ENCODE measurements at places on chromosomes 7 and 10.

DNA sequence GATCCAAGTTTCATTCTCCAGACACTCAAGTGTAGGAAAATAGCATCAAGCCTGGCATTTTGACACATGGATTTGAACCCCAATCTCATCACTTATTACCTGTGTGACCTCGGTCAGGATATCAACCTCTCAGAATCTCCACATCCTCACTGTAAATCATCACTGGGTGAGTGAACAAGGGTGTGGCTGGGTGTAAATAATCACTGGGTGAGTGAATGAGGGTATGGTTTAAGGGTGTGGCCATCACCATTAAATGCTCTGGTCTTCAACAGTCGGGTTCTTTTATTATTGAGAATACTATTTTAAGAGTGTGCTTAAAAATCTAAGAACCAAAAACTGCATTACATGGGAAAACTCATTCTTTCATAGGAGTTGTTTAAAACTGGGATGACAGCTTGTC is 200.1 kb downstream of the DOCK4 start:
- no peak for DNase-seq

- no peak for DNase-seq
Measured at GRCh38 chr7:50734246-50734645, 48.5 kb downstream of the GRB10 start.

DNA sequence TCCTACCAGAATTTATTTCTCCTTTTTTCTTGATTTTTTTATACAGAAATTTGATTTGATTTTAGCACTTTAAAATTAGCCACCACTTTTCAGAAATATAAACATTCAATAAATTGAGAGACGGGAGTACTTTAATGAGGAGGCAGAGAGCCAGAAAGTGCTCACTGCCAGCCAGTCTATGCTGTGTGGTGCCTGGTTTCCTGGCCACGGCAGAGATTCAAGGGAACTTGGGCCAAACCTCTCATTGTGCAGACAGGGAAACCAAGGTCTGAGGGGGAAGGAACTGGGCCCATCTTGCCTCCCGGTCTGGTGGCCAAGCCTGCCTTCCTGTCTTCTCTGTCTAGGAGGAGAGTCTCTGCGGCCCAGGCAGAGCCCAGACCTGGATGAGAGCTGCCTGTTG is 25.9 kb downstream of the ADAMTS14 start:
- no peak for DNase-seq

GRCh38 chr7:40839881-40840280 is 705.1 kb downstream of the SUGCT start:
- no peak for DNase-seq

GRCh38 chr10:76905251-76905650 is 732.4 kb downstream of the KCNMA1 start:
- no peak for DNase-seq

DNA sequence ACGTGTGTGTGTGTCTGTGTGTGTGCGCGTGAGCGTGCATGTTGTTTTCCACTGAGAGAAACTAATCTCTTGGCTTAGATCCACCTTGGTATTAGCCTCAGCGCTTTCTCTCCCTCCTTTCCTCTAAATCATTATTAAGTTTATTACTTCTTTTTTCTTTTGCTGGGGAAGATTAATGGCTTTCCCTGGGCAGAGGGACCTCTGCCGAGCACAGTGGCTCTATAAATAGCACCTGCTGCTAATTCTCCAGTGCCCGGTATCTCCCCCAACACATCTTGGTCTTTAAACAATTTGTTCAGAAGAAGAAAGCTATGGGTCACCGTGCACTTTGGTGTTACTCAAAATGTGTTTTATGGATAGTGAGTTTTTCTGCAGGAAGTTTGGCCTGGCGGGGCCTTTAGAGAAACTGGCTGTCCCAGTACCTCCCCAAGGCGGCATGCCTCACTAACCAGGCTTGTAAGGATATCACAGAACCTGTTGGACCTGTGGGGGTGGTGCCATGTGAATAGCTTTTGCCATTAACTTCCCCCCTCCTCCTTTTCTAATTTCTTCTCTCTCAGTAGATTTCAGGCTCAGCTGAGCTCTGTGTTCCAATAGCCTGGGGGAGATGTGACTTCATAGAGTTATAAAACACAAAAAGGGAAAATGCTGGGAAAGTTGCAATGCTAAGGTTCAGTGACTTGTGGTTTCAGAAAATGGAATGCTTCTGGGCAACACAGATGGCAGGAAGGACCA is 70.1 kb upstream of the RAB11FIP2 start:
- DNase-seq: no peak

- DNase-seq: no peak
Measured at GRCh38 chr7:138684340-138684739, 16.8 kb downstream of the SVOPL start.
